ENCODE measurements at places on chromosomes 7 and 10.

- no peak for DNase-seq
Measured at GRCh38 chr7:146276888-146277287, 160.3 kb downstream of the CNTNAP2 start.

DNA sequence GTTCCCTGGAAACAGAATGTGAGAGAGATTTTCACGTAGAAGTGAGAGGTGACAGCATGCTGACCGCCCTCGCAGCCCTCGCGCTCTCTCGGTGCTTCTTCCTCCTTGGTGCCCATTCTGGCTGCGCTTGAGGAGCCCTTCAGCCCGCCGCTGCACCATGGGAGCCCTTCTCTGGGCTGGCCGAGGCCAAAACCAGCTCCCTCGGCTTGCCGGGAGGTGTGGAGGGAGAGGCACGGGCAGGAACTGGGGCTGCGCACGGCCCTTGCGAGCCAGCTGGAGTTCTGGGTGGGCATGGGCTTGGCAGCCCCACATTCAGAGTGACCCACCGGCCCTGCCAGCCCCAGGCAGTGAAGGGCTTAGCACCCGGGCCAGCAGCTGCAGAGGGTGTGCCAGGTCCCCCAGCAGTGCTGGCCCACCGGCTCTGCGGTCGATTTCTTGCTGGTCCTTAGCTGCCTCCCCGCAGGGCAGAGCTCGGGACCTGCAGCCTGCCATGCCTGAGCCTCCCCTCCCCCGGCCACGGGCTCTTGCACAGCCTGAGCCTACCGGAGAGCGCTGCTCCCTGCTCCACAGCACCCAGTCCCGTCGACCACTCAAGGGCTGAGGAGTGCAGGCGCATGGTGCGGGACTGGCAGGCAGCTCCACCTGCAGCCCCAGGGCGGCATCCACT is 888.7 kb upstream of the ZWINT start:
- DNase-seq, result no peak

DNA sequence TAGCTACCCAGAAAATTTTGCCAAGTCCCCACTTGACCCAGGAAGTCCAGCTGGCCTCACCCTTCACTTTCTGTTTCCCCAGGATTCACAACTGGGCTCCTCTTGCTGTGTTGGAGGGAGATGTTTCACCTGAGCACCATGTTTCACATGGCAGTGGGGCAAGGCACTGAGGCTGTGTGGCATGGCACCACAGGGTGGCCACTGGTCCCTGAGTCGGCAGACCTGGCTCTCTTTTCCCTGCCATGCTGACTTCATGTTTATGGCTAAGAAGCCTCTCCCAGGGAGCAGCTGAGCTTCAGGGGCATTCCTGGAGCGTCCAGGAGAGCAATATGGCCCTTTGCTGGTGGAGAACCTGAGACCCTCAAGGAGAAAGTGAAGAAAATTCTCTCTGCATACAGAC is 266.9 kb downstream of the RPS24 start:
- no peak for DNase-seq

GRCh38 chr10:100653957-100654781 is 91.2 kb upstream of the PAX2 start:
- no peak for DNase-seq

GRCh38 chr10:69748621-69749020 is 53.1 kb upstream of the COL13A1 start:
- DNase-seq, result no peak

- DNase-seq, result no peak
Measured at GRCh38 chr7:158403013-158403821, 184.4 kb downstream of the PTPRN2 start.

DNA sequence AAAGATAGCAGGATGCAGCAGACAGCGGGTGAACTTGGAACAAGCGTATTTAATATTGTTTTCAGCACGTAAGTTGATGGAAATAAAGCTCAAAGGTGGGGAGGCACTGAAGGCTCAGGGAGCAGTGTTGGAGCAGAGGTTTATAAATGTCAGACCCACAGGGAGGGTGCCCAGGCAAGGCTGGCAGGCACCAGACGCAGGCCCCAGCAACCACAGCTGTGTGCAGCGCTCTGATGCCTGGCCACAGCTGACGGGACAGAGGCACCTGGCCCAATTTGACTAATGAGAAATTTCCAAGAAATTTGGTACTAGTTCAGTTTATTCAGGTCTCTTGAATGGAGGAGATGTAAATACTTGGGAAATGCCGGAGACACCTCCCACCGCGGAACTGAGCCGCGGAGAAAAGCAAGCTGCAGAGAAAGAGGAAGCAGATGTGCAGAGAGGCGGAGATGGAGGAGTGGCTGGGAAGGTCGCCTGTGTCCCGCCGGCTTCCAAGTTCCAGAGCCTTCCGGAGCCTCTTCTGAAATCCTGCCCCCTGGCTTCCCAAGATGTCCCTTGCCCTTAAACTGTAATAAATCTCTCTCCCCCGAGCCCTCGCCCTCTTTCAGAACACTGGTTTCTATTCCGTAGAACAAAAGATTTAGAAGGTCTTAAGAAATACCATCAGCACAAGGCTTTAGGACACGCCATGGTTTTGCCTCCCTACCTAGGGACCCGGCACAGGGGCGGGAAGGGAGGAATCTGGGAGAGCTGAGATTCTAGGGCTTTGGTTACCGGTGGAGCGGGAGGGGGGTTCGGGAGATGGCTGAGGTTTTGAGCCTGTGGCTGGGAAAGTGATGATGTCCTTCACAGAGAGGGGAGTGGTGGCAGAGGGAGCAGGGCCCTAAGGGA is 38.4 kb upstream of the PLXNA4 start:
- DNase-seq, result no peak

DNA sequence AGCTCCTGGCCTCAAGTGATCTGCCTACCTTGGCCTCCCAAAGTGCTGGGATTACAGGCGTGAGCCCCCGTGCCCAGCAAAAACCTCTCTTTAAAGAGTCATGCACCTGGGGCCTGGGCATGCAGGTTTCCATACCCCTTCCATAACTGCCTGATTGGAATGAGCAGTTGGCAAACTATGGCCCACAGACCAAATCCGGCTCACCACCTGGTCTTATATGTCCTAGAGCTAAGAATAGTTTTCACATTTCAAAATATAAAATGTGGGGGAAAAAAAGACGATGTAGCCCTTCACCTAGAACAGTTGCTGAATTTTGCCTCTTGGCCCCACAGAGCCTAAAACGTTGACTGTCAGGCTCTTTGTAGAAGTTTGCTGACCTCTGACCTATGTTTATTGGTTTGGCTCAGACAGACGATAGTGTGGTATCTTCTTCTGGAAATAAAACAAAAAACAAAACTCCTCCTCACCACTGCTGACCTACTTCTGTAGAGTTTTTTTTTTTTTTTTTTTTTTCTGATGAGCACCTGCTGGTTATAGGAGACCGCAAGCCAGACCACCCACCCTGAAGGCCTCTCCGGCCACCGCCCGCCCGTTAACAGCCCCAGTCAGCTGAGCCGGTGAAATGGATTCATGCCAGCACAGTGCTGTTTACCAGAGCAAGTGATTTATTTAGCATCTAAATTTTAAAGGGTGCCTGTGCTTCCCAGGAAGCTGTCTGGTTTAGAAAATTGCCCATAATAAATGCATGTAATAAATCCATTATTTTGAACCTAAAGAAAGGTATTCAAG is 33.5 kb upstream of the SFRP5 start:
- DNase-seq, result no peak

- no peak for DNase-seq
Measured at GRCh38 chr7:7581531-7582179, 15.0 kb downstream of the MIOS start.

DNA sequence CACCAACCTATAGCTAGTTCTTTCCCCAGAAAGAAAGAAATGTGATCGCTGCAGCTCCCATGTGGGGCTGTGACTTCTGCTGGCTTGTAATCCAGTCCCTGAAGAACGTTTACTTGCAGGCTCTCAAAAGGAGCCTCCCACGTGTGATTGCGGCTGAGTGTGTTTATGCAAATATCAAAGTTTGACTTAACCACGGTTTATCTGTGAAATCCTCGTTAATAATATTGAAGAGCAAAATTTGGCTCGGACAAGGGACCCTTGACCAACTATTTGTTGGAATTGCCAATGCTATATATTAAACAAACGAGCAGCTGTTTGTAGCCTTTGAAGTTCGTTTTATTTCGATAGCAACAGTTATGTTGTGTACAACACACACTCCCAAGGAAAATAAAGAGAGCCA is 470.1 kb upstream of the NRP1 start:
- no peak for DNase-seq

DNA sequence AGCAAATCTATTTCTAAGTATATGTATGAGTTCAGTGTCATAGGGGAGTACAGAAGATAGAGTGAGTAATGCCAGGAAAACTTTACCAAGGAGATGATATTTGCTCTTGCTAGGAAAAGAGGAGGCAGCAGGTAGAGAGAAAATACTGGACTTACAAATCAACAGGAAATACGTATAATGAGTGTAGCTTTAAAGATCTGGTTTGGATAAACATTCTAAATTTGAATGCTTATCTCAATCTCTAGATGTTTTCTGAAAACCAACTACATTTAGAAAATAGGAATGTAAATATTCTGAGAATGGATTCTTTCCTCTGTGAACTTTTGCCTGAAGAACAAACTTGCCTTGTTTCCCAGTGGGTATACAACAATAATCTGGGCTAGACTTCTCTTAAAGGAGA is 46.9 kb upstream of the GNAI1 start:
- no peak for DNase-seq

DNA sequence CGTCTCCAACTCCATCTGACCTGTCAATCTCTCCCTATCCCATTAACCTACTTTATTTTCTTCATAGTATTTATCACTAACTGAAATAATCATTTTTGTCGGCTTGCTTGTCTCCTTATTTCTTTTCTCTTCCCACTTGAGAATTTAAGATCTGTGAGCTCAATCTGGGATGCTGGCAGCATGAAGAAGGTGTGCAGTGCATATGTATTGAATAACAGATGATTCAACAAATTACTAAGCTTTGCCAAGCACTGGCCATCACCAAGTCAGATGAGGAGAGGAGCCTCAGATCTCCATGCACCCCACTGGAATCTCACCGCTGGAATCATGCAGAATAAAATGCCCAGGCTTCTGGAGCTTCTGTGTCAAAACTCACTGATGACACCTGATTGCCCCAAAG is 47.6 kb upstream of the PPP1R3C start:
- no peak for DNase-seq

GRCh38 chr7:123425246-123425645 is 109.1 kb downstream of the IQUB start:
- DNase-seq, result no peak

DNA sequence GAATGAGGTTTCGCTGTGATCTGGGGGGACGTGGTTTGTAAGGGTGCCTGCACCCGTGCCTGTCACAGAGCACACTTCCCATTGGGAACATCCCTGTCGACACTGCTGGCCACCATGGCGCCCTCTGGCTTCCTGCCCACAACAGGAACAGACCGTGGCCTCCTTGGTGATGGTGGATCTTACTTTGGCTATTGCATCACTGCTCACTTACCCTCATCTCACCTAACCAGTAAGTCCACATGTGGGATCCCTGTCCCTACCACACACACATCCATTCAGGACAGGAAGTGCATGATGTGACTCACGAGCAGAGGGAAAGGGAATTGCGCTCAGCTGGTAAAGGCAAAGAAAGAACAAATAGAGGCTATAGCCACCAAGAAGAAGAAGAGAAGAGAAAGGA is 26.2 kb upstream of the SEC61G start:
- no peak for DNase-seq

DNA sequence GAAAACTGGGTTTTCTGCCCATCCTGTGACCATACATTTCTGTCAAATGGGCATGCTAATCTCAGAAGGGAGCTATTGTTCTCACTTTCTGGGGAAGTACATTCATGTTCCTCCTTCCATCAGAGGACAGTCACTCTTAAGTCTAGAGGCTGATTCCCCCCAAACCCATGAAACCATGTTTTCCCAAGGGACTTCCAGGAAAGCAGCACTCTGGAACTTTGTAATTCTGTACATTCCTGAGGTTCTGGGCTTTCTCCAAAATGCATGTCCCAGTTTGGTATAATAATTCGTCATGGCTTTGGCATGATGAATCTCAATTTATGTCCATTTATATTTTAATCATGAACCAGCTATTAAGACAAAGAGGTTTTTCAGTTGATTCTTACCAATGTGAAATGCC is 688.1 kb downstream of the LRMDA start:
- peak; percentile 57 for DNase-seq

DNA sequence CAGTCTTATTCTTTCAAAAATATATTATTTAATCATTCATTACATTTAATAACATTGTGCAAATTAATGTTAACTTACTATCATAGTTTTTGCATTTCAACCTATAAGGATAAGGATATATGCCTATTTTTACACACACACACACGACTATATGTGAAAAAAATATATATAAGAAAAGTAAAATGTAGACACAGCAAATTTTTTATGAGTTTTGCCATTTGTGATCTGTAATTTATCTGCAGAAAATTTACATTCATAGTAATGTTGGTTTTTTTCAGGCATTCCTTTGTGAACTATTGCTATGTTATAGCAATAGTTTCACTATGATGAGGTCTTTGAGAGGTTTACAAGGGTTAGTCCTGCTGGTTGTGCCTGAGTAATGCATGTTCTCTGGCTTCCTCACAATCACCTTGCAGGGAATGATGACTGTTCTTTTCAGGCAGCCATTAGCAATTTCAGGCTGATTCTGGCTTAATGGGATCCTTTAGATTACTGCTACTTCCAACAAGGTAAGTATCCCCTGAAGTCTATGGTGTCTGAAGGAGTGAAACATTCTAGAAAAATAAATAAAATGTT is 183.7 kb upstream of the CDK1 start:
- peak; percentile 5 for DNase-seq
